ENCODE measurements at places on chromosomes 13 and 19.
A peak's percentile ranks its signal among the peaks of the same experiment; 100 is the strongest.

DNA sequence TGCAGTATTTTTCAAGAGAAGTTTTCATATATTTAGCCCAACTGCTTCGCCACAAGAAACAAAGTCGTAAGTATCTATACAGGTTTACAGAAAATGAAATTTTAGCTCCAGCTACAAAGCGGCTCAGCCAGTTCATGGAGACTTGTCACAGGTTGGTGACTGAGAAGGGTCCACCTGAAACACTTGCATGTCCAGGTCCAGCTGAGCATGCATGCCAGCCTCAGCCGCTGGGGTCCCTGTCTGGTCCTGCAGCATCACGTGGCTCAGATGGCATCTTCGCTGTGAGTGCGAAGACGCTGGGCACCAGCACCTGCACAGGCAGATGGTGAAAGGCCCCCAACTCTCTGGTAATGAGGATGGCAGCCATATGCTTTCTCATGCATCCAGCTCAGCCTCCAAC is 63.8 kb downstream of the SHISA2 start:
- DNase-seq, result no peak

DNA sequence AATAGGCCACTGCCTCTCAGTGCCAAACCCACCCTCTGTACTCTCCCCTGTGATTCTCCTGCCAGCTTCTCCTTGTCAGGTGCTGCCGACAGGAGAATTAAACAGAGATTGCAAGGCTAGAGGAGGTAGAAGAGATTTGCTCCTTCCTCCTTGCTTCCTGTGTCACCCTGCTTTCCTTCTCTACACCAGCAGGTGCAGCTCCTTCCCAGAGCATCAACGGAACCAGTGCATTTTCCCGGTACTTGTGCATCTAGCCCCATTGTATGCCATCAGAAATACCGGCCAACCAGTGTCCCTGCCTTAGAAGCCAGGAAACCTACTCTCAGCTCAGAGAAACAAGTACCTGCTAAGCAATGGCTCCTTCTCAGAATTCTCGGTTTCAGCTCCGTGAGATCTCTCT is 253.2 kb downstream of the SUCLA2 start:
- no peak for DNase-seq

GRCh38 chr19:45419396-45419795 is 4.3 kb downstream of the ERCC1 start:
- DNase-seq, result no peak

DNA sequence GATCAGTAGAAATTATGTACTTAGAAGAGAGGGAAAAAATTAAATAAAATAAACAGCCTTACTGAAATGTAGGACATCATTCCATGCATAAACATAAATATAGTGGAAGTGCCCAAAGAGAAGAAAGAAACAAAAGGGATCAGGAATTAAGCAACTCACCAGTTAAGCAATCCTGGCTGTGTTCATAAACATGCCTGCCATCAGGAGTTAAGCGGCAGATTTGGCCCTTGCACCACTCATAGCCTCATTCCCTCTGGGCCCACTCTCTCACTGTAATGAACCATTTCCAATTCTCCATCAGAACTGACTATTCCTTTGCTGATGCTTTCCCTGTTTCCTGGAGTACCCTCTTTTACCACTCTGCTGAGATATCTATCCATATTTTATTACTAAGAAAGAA is 281.4 kb downstream of the LHFPL6 start:
- DNase-seq, result no peak

GRCh38 chr19:42284066-42284501 is 15.0 kb downstream of the CIC start:
- DNase-seq, result peak; percentile 65

- DNase-seq, result no peak
Measured at GRCh38 chr13:110350509-110350908, 43.4 kb downstream of the COL4A2 start.

DNA sequence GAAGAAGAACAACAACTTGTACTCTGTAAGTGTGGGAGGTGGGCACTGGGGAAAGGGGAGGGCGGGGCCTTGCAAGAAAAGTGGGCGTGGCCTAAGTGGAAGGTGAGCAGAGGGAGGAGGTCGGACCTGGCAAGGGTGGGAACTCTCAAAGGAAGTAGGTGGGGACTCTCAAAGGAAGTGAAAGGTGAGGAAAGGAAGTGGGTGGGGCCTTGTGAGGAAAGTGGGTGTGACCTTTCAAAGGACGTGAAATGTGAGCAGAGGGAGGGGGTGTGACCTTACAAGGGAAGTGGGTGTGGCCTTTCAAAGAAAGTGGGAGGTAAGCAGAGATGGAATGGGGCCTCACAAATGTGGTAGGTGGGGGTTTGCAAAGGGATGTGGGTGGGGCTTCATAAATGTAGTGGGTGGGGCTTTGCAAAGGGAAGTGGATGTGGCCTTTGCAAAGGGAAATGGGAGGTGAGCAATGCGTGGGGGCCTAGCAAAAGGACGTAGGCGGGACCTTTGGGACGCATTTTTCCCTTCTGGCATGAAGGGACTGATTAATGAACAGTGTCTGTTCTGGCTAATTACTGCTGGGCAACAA is 25.9 kb downstream of the ACSBG2 start:
- no peak for DNase-seq

DNA sequence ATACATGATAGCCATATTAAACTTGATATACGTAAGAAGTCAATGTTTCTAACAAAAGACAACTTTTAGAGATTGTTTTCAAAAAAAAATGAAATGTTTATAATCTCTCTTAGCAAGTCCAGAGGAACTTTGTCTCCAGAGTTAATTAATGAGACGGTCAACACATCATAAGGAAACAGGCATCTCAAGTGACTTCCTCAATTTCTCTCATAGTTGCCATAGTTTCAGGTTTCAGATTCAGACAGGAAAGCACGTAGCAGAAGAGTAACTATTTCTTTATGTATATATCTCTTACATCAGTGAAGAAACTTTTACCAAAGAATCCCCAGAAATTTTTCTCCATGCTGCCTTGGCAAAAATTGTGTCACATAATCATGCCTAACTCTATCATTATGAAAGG is 159.6 kb upstream of the ATXN8OS start:
- DNase-seq, result no peak

DNA sequence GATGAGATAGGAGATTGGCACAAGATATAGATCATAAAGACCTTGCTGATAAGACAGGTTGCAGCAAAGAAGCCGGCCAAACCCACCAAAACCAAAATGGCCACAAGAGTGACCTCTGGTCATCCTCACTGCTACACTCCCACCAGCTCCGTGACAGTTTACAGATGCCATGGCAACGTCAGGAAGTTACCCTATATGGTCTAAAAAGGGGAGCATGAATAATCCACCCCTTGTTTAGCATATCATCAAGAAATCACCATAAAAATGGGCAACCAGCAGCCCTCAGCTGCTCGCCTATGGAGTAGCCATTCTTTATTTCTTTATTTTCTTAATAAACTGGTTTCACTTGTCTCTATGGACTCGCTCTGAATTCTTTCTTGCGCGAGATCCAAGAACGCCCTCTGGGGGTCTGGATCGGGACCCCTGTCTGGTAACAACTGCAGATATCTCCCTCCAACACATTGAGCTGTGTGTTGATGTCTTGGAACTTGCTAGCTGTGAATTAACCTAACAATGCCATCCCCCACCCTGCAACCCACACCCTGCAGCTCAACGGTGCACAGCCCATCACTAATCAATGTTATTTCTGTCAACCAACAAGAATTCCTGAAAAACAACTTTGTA is 27.1 kb upstream of the GRTP1 start:
- DNase-seq, result no peak

DNA sequence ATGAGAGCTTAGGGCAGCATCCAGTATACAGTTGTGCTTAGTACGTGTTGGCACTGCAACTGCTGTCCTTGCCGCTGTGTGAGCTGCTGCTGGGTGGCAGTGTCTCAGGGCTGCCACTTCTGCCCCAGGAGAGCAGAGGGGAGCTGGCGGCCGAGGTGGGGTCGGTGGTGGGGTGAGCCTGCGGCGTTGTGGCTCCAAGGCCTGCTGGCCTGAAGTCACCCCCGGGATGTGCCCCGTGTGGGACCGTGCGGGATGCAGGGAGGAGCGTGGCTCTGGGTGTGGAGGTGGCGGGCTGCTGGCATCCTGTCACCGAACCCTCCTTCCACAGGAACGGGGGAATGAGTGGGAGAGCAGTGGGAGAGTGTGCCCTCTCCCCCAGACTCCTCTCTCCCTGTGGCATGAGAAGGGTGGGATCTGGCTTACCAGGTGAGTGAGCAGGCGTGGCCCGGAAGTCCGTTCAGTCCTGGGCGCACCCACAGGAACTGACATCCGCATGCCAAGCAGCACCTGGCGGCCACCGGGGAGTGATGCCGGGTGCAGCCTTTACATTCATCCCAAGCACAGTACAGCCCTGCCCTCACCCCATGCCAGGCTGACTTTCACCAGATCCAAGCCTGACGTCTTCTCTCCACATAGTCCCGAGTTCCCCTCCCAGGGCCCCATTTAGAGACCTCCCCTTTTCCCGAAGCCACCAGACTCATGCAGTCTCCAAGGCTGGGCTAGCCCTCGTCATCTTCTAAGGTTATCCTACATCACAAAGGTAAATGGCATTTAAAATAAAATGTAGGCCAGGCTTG is 26.6 kb downstream of the MCF2L start:
- DNase-seq, result no peak

GRCh38 chr13:83884141-83884540 is 1.9 kb upstream of the SLITRK1 start:
- no peak for DNase-seq

DNA sequence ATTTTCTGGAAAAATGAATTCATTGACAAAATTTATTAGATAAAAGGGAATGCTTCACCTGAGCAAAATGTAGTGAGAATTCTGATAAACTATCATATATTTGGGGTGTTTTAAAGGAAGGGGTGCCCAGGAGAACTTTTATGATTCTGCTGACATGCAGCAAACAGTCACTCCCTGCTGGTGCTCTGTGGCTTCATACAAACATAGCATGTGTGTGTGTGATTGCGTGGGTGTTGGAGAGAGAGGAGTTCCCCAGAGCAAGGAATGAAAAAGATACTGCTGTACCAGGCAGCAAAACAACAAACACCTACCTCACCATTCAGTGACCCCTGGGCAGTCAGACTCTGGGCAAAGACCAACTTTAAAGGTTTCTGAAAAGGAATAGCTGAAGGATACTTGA is 546.7 kb downstream of the RFC3 start:
- DNase-seq, result no peak

GRCh38 chr13:76489274-76489673 is 396.9 kb downstream of the KCTD12 start:
- no peak for DNase-seq

- DNase-seq, result peak; percentile 31
Measured at GRCh38 chr19:39144290-39145071, 18.9 kb downstream of the PAK4 start.

GRCh38 chr19:15091918-15092753 is 10.1 kb downstream of the OR1I1 start:
- peak; percentile 70 for DNase-seq
